ENCODE measurements at places on chromosomes 5 and 9.

DNA sequence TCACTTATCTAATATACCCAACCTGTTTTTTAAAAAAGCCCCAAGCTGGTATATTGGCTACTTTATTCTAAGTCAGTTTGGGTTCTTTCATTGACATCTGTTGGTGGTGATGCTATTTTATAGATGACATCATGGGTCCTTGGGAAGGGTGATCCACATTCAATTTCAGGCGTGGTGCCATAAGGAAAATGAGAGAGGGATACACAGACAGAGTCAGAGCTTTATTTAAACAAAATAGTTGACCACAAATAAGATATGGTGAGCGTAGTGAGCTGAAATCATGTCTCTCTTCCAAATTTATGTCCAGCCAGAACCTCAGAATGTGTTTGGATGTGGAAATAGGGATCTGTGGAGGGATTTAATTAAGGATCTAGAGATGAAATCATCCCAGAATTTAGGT, 302.4 kb downstream of the MAT2B start:
- DNase-seq: no peak

GRCh38 chr9:100375658-100376057, 22.9 kb upstream of the TEX10 start:
- no peak for DNase-seq

GRCh38 chr9:125745018-125745417, 2.2 kb upstream of the PBX3 start:
- no peak for DNase-seq

DNA sequence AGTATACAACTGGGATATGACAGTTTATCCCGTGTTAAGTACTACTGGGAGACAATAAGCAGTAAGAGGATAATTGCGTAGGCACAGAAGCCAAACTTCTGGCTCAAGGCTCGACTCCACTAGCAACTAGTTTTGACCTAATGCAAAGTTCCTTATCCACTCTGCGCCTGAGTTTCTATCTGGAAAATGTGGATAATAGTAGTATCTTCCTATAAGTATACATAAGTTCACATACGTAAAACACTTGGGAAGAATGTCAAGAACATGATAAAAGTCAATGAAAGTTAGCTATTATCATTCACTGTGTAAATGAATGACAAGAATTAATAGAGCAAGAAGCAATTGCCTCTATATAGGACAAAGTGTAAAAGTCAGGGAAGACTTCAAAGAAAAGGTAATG, 45.7 kb downstream of the FTMT start:
- no peak for DNase-seq

- DNase-seq: no peak
Observed at GRCh38 chr5:109529520-109529919, 119.7 kb upstream of the PJA2 start.

DNA sequence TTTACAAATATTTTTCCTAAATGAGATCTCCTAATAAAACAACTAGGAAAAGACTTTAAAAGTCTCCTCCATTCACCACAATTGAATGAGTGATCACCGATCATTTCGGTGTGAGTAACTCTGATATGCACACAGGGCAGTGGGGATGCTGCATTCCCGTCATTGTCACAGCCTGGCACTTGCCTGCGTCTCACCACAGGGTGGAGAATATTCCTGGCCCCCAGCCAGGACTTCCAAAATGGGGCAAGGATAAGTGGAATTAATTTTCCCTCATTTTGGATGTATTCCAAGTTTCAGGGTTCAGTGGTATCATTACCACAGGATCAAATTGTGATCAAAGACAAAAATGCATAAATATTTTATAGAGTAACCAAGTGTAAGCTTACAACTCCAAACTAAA, 107.1 kb downstream of the CTNND2 start:
- no peak for DNase-seq

DNA sequence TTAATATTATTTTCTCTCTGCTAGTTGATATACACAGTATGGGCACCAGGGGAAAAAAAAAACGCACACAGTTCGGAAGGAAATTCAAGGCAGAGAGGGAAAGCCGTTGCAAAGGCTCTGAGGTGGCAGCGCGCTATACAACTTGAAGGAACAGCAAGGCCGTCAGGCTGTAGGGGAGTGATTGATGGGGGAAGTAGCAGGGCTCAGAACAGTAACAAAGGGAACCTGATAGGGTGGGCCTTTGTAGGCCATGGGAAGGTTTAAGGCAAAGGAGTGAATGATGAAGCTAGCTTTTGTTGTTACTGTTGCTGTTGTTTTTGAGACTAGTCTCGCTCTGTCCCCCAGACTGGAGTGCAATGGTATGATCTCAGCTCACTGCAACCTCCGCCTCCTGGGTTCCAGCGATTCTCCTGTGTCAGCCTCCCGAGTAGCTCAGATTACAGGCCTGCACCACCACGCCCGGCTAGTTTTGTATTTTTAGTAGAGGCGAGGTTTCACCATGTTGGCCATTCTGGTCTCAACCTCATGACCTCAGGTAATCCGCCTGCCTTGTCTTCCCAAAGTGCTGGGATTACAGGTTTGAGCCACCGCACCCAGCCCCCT, 27.0 kb downstream of the AQP7 start:
- no peak for DNase-seq

DNA sequence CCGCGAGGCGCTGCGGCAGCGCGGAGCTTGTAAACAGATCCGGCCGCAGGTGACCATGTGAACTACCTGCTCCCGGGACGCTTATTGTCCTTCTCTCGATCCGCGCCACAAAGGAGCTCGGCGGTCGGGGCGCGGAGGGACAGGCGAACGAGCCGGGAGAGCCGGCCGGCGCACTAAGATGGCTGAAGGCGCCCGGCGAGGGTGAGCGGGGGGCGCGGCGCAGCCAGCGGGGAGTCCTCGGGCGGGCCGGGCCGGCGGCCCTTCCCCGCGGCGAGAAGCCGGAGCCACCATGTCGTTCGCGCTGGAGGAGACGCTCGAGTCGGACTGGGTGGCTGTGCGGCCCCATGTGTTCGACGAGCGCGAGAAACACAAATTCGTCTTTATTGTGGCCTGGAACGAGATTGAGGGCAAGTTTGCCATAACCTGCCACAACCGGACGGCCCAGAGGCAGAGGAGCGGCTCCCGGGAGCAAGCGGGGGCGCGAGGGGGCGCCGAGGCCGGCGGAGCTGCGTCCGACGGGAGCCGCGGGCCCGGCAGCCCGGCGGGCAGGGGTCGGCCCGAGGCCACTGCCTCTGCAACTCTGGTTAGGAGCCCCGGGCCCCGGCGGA, 535 bp downstream of the JMY start:
- peak; percentile 40 for DNase-seq

GRCh38 chr5:16784843-16785791, 151.0 kb downstream of the MYO10 start:
- DNase-seq: no peak

All from renal cortex interstitium (tissue), 15 donors.